HAP-1 (cell line): ENCODE measurements at places on chromosomes 16 and 17.

DNA sequence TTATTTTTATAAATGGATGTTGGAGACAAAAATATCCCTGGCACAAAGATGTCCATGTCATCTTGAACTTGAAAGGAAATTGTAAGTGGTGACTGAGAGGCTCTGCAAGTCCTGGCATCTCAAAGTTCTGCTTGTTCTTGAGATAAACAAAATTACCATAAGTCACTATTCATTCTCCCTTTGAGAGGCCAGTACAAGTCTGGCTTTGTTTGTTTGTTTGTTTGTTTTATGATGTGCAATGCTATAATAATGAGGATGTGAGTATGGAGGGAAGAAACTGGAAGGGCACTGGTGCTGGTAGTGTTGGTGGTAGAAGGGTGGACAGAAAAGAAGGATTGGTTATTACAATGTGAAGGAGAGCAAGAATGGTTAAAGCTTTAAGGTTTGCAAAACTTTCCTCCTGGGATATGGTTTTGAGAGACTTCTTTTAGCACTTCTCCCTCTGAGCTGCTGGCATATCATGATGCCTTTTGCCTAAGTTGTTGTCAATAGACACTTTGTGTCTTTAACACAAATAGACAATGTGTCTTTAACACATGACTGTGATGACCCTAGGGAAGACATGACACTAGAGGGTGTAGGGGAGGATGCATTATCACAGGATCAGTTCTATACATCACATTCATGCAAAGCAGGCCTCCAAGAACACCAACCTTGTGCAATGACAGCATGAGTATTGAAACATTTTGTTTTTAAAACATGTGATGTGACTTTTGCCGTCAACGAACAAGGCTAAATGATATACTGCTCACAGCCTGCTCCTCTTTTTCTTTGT lies 880.5 kb upstream of the GOT2 start:
- no peak for DNase-seq

DNA sequence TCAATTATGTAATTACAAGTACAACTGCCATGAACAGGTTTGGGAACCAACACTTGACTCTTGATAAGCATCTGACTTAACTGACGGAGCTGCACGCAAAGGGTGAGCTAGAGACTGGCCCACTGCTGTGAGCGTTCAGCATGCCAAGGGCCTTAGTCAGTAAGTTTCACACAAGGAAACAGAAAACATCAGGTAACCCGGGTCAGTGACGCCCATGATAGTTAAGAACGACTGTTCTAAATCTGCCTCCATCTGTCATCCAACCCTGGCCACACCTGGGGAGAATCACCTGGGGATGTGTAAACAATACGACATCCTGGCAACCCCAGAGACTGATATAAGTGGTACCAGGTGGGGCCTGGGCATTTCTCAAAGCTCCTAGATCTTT lies 12.3 kb downstream of the SMIM5 start:
- no peak for DNase-seq

GRCh38 chr16:52707676-52708337 lies 160.9 kb upstream of the TOX3 start:
- no peak for DNase-seq

GRCh38 chr16:11627822-11628457 lies 40.3 kb upstream of the SNN start:
- no peak for DNase-seq

DNA sequence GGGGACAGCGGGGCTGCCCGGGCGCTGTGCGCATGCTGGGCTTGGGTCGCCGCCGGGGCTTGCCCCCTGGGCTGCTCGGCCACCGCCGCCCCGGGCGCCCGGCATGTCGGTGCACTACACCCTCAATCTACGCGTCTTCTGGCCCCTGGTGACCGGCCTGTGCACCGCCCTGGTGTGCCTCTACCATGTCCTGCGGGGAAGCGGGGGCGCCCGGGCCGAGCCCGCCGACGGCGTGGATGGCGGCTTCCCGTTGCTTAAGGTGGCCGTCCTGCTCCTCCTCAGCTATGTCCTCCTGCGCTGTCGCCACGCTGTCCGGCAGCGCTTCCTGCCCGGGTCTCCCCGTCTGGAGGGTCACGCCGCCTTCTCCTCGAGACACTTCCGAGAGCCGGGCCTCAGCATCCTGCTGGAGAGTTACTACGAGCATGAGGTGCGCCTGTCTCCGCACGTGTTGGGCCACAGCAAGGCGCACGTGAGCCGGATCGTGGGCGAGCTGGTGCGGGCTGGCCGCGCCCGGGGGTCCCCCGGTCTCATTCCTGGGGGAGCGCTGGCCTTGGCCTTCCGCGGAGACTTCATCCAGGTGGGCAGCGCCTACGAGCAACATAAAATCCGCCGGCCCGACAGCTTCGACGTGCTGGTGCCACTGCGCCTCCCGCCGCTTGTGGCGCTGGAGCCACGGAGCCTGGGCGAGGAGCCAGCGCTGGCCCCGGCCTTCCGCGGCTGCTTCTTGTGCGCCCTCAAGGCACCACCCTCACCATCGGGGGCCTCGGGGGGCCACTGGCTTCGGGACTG lies 789 bp downstream of the ITPRIPL2 start:
- peak; percentile 56 for DNase-seq

- no peak for DNase-seq
These were observed 137.1 kb downstream of the C16orf95 start for GRCh38 chr16:87180069-87180468.

DNA sequence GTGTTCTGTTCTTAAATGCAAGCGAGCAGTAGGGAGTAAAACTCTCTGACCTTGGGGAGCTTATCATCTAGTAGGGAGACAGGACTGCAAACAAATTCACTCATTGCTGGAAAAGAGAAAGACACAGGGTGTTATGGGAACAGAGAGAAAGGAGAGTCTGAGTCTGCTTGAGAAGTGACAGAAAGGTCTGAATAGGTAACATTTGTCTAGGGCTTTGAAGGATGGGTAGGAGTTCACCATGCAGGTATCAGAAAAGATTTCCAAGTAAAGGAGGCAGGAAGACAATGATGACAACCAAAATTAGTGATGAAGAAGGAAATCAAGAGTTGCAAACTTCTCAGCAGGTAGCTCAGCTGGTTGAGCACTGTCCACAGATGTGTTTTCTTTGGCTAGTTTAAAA lies 93.6 kb upstream of the GPR139 start:
- DNase-seq = no peak

- no peak for DNase-seq
These were observed 20.9 kb downstream of the HLF start for GRCh38 chr17:55285340-55286301.
